ENCODE measurements at places on chromosomes 13 and 19.

GRCh38 chr13:35720690-35721554 lies 244.4 kb upstream of the MAB21L1 start:
- DNase-seq = peak; percentile 5

GRCh38 chr19:12800923-12801465 lies 606 bp downstream of the PRDX2 start:
- peak; percentile 33 for DNase-seq

DNA sequence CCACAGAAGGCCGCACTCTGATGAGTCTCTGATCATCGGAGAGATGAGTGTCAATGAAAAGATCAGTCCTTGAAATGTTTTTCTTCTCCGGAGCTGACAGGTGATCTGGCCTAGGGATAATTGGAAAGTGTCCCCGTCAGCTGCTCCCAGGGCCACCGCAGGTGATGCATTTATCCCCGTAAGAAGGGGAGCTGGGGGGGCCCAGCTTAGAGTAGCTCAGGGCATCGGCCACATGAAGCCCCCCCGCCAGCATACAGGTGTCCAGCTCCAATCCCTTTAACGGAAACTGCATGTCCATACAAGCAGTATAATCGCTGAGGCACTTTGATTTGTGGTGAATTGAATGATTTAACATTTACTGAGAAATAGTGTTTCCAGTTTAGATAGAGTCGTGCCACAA lies 27.7 kb downstream of the ATP4B start:
- DNase-seq = no peak

DNA sequence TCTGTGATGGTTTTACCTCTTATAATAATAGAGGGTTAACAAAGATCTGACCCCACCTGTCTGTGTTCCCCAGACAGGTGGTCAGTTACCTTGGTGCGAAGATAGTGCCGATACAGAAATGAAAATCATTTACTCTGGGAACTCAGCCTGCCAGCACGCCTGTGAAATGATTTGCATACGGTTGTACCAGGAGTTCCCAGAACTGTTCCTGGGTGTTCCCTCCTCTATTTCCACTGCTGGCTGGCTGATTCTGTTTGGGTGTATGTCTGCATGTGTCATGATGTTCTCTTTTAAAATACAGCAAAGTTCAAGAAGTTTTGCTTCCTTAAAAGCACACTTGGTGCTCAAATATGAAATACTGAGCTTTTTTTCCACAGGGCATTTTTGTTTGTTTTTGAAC lies 527.1 kb downstream of the FGF9 start:
- DNase-seq = no peak

GRCh38 chr13:47421525-47421924 lies 524.7 kb upstream of the HTR2A start:
- DNase-seq = no peak

- DNase-seq = no peak
Observed at GRCh38 chr13:71306821-71307220, 560.2 kb downstream of the DACH1 start.
